ENCODE measurements at places on chromosomes 3 and 15.
A peak's percentile ranks its signal among the peaks of the same experiment; 100 is the strongest.

GRCh38 chr3:80677796-80678195, 910.0 kb upstream of the ROBO1 start:
- no peak for DNase-seq

DNA sequence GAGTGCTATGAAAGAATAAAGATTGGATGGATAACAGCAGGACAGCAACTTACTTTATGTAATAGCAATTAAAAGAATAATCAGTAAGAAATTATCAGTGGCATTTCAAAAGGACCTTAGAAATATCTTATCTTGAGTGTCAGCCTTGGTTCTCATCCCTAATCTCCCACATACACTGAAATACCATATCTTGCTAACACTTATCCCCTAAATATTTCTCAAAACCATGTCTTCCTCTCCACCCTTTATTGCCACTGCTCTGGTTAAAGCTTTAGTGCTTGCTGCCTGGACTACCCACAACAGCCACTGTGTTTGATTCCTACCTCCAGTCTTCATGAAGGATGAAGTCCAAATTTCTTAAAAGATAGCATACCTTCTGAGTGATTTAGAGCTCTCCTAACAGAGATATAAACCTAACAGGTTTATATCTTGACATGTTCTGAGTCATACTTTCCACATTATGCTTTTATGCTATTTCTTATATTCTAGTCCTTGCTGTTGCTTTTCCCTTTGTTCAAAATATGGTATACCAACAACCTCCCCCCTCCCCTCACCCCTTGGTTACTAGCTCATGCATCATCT, 202.8 kb downstream of the RSRC1 start:
- DNase-seq, result no peak

DNA sequence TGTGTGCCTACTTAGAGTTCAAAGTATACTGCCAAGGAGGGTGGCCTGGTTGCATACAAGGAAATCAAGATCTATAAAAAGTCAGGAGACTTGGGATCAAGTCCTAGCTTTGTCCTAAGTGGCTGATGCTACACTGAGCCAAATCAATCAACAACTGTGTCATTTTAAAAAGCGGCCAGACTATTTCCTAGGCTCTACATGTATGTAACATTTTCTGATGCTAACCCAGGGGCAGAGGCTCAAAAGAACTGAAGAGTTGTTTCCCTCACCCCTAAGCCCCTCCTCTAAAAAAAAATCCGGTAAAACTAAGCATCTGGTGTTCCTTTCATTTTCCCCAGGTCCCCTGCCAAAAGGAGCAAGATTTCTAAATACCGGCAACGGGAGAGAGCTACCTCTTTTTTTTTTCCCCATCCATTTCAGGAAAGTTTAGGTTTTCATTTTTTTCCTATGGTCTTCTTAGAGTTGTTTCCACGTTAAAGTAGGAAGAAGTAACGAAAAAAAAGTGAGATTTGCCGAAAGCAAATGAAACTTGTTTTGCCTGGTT, 18.8 kb upstream of the CHD2 start:
- no peak for DNase-seq

DNA sequence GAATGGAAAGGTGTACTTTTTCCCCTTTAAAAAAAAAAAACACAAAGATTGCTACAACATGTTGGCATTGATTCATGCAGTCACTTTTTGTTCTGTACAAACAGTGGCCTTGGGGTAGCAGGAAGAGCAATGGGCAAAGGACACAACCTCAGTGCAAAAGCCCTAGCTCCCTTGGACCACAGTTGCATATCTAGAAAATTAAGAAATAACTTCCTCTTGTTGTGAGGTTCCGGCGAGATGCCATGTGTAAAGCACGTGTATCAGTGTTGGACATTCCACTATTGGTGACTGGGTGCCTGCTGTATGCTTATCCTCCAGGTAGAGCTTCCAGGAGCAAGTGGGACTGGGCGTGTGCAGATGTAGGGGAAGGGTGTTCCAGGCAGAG, 164.5 kb downstream of the THSD4 start:
- no peak for DNase-seq

DNA sequence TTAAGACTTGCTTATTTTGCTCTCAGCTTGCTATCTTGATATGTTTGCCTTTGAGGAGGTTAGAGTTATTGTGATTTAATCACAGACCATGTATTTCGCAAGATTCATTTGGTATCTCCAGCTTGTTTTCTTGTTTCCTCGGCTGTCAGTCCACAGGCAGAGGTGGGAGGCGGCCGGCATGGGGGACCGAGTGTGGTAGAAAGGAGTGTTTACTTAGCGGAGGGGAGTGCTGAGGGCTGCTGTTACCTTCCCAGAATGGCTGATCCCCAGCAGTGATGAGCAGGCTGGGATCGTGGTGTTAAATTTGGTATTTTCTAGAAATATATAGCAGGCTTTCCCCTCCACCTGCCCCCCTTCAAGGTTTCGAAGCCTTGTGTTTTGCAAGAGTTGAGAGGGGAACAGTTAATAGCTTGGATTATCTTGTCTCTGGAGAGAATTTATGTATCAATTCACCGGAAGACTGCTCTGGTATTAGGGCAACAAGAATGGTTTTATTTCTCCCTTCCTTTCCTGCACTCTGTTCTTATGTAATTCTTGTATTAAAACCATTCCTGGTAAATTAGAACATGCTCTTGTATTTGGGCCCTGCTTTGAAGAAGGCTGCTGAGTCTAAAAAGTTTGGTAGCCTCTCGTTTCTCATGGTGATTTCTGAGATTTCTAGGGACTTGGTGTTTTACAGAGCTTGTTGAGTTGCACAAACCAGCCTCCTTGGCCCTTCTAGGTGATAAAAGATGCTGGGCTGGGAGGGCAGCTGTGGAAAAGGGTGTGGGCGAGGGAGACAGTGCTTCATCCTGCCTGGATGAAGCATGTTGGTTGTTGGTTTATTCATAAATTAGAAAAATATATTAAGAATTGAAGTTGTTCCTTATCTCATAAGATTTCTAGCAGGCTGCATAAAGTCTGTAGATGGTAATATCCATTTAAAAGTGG, 151.4 kb downstream of the IGF1R start:
- DNase-seq, result no peak

DNA sequence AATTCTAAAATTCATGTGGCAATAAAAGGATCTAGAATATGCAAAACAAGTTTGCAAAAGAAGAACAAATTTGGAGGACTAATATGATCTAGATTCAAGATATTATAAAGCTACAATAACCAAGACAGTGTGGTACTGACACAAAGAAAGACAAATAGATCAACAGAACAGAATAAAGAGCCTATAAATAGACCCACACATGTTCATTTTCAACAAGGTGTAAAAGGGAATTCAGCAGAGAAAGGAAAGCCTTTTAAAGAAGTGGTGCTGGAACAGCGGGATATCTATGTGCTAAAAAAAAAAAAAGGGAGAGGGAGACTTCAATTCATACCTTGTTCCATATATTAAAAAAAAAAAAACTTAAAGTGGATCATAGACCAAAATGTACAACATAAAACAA, 149.0 kb downstream of the WDR76 start:
- no peak for DNase-seq

GRCh38 chr3:69319652-69320051, 66.2 kb downstream of the FRMD4B start:
- DNase-seq, result no peak

DNA sequence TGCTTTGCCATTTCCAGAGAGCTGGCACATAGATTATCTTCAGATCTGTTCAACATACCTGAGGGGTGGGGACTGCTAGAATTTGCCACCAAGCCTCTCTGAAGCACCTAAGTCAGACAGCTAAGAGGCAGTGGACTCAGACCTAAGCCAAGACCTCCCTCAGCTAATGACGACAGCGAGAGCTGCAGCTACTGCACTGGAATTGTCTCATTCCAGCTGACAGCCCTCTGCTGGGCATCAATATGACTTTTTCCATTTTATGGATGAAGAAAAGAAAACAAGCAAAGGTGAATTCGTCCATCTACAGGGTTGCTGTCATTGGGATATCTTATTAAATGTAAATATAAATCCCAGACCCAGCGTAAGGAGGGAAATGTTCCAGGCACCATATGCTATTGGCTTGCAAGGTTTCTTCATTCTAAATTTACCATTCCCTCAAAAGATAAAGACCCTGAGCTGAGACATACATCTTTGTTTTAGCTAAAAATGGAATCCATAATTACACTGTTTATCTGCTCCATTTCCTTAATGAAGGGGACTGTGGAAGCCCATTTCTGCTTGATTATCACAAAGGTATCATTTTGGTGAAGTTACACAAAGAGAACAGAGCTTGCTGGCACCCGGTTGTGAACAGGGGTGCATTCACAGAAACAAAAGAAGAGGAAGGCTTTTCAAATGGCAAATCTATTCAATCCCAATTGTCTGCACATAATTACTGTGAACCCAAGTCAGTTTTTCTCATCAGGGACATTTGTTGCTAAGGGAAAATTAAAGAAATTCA, 85.5 kb upstream of the LRTM1 start:
- no peak for DNase-seq

DNA sequence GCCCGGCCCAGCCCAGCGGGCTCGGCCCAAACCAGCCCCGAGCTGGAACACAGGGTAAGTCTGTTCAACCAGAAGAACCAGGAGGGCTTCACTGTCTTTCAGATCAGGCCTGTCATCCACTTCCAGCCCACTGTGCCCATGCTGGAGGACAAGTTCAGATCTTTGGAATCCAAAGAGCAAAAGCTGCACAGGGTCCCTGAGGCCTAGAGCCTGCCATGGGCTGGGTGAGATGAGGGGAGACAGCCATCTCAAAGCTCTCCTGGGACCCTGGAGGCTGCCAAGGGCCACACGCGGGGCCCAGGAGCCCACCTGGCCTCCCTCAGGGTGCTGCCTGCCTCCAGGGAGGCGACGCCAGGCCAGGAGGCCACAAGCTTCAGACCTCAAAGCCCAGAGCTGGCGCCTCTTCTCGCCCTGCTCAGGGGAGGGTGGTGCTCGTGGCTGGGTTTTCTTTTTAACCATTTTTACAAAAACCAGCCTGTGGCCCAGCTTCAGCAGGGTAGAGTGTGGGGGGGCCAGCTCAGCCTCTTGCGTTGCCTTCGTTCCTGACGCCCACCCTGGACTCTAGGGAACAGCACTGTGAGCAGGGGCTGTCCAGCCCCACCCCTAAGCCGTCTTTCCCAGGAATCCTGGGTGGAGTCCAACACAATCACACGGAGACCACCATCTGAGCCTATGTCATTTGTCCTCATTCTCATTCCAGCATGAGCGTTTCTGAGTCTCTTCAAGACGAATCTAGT, 107.0 kb downstream of the ETFA start:
- no peak for DNase-seq

GRCh38 chr3:50167069-50167840, 12.1 kb downstream of the SEMA3F start:
- DNase-seq, result no peak

GRCh38 chr3:75129101-75129500, 514.6 kb upstream of the CNTN3 start:
- DNase-seq, result no peak

DNA sequence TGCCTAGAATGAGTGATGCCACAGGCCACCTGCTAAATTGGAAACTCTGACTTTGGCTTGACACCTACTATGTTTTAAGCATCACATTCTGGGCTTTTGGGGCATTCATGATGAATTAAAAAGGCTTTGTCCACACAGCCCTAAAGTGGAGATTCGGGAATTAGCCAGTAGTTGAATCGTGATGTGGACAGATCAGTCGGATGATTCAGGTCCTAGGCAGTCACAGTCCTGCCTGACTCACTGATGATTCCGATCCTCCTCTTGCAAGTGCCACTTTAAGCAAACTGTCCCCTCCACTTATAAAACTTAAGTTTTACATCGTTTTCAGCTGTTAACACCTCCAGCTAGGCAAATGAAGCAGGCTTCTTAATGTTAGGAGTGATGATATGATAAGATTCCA, 75.3 kb downstream of the SYNPR start:
- DNase-seq, result no peak

DNA sequence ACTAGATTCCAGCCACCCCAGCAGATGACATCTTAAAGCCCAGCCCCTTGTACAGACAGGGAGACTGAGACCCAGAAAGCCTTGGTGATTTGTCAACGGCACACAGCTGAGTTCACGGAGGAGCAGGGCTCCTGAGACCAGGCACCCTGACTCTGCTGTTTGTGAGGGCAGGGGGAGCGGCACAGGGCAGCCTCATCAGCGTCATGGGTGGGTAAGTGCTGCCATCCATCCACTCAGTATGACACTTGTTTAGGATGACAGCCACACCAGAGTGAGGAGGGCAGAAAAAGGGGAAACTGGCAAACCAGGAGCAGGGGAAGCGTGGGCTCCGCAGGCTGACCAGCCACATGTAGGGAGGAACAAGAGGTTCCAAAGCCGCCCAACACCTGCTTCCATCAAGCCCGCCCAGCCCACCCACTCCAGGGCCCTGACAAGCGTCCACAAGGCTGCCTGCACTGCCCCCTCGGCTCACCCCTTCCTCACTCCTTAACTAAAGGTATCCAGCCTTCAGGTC, 19.9 kb downstream of the RBPMS2 start:
- DNase-seq, result no peak

- DNase-seq, result no peak
These were observed 553.7 kb downstream of the TUSC7 start for GRCh38 chr3:117263270-117263669.

DNA sequence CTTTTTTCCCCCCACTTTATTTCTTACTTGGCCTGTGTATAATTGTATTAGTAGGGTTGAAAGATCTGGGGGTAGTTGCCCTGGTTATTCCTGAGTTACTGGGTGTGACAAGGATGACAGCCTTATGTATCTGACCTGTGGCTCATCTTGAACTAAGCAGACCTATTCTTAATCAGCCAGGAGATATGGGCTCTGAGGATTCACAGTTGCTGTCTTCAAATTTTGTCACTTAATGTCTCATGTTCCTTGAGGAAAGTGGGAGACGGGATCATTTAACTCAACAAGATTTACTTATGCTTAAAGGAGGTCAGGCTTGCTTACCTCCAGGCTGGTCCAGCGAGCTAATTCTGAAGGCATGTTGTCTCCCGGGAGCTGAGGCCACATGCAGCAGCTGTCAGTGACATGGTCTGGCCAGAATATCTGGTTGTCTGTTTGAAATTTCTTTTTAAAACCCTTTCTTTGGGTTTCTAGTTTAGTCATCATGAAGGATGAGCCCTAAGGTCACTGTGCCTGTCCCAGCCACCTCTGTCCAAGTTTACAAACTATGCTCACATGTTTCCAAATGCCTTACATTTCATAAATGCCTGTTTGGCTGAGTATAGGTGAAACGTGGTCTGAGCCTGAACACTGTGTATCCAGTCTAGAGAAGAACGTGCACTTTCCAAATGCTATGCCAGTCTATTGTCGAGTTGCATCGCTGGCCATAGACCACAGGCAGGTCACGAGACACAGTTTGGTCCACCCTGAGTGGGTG, 26.8 kb downstream of the LRTM1 start:
- no peak for DNase-seq

DNA sequence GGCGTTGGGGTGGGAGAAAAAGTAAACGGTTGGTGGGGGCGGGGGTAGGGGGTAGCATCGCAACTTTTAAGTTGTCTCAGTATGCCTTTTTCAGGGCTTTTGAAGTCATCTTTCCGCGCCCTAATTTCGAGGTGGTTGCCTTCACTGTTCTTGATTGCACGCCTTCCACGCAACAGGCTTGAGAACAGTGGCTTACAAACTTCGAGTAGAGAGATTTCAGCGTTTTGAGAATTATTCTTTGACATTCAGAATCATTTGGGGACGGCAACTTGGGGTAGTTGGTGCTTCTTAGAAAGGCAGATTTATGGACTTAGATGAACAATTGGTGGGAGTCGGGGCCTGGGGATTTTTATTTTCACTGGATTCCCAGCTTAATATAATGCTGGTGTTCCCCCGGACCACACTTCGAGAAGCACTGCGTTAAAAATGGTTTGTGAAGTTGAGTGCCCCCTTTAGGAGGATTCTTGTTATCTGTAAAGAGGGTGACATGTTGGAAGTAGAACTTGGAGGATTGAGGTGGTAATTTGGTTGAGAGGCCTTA, 880 bp downstream of the PPP4R2 start:
- DNase-seq, result peak; percentile 41

Data from C1 segment of cervical spinal cord (tissue), 14 donors.